ENCODE measurements at places on chromosomes 5 and 9.

- DNase-seq: no peak
Observed at GRCh38 chr9:135526089-135526729, 5.0 kb downstream of the LCN1 start.

GRCh38 chr5:173243831-173244305, 8.9 kb upstream of the NKX2-5 start:
- no peak for DNase-seq

GRCh38 chr9:127133739-127134167, 11.3 kb upstream of the ANGPTL2 start:
- no peak for DNase-seq

GRCh38 chr9:87610200-87611155, 112.8 kb downstream of the DAPK1 start:
- DNase-seq: no peak

GRCh38 chr9:106757514-106757913, 105.5 kb upstream of the ZNF462 start:
- DNase-seq: no peak

DNA sequence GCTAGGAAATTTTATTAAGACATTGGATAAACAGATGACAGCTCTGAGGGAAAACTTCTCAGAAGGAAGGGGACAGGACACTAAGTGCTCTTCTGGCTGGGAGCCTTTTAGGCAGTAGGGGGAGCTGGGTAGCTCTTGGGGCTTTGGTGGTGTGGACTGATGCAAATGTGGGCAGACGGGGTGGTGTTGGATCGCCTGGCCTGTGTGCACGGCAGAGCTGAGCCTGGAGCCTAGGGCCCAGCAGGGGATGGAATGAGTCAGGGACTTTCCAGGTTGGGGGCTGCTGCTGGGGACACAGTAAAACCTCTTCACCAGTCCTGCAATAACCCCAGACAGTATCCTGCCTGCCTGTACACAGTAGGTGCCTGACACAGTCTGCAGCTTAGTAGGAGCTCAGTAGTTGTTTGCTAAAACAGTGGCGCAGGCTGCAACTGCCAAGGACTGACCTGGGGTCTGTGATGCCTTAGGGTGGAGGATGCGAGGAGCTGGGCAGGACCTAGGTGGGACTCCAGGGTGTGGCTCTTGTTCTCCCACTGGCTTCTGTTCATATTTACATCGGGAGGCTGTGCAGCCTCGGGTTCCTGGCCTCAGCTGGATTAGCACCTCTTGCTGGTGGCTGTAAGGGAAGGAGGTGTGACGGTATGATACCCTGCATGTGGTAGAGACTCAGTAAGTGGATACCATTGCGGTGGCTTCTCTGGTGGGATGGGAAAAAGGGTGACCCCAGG, 83.8 kb downstream of the DAB2IP start:
- no peak for DNase-seq

- DNase-seq: no peak
Observed at GRCh38 chr9:70959366-70959765, 162.1 kb downstream of the TRPM3 start.

GRCh38 chr5:36033047-36033446, 33.6 kb downstream of the UGT3A2 start:
- no peak for DNase-seq
